Effector memory CD4-positive, alpha-beta T cell (primary cell): ENCODE measurements at places on chromosomes 4 and X.

- DNase-seq: no peak
Measured at GRCh38 chr4:20787940-20788665, 87.8 kb downstream of the PACRGL start.

- no peak for DNase-seq
Measured at GRCh38 chr4:102031406-102031805, 240.9 kb downstream of the BANK1 start.

- DNase-seq: no peak
Measured at GRCh38 chrX:47244676-47245075, 11.9 kb downstream of the USP11 start.

GRCh38 chr4:76090241-76090691, 15.8 kb downstream of the ART3 start:
- no peak for DNase-seq

DNA sequence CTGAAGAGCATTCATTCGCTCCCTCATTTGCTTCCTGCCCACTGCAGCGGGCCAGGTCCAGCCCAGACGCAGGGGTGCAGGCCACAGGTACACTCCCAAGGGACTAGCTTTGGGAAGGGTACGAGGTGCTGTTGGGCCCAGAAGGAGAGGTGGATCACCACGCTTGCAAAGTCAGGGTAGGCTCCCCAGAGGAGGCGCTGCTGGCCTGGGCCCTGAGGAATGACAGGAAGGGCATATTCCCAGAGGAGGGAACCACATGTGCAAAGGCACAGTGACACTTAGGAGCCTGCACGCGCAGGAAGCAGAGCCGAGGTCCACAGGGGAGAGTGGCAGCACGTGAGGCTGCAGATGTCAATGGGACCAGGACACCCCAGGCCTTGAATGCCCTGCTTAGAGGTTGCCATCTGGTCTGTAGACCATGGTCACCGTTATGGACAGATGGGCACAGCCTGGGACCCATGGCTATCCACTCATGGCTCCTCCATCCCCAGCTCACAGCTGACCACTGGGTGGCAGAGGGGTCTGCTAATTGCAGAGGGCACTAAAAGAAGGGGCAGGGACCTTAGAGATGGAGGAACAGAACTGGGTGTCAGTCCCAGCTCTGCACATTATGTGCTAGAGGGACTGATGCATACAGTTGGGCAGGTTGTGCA, 7.9 kb downstream of the HTRA3 start:
- no peak for DNase-seq

DNA sequence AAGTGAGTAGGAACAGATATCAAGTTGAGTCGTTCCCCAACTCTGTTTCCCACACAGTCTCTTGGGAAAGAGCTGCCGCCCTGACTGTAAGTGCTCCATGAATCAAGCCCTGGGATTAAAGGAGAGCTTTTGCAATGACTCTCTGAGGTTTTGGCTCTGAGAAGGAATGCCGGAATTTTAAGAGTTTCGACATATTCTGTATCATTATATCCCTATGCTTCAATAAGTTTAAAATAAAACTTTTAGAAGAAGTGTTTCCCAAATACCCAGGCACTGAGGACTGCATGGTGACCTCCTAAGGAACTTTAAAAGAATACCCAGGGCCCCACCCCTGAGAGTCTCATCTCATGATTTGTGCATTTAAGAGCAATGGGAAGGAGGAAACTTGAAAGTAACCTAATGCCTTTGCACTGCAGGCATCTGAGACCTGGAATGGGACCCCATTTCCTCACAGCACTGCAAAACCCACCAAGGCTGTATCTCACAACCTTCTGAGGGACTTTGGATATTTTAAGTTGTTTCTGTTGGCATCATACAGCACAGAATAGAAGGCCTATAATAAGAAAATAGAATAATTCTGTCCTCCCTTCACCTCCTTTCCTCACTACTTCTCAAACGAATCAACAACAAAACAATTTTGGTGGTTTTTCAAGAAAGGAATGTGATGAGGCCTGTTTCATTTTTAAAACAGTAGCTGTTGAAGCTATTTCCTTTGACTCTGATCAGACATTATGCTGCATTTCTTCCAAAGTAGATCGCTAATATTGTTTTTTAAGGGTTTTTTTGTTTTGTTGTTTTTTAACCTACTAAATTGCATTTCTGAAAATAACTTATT, 121.2 kb downstream of the GASK1B start:
- DNase-seq: no peak

GRCh38 chrX:5425119-5425518, 803.5 kb downstream of the NLGN4X start:
- DNase-seq: no peak

DNA sequence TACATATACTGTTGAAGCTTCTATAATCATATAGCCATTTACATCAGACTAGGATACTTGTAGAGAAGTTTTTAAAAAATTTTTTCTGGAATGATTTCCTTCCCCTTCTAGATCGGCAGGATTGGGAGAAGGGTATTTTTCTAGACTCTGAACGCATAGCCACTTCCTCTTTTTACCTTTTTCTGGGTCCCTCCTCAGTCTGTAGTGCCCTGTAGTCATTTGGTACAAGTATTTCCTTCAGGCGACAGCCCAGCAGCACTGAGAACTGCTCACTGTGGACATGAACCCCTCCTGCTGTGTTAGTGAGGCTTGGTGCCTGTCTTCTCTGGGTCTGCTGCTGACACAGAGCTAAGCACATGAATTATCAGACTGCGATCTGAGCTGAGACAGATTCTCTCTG, 255.4 kb downstream of the ARHGAP10 start:
- DNase-seq: no peak

GRCh38 chr4:2934077-2934812, 29.0 kb downstream of the NOP14 start:
- peak; percentile 33 for DNase-seq

GRCh38 chr4:23234716-23235115, 542.0 kb downstream of the GBA3 start:
- DNase-seq: no peak

GRCh38 chrX:49071877-49072711, 1.7 kb downstream of the PRAF2 start:
- no peak for DNase-seq

DNA sequence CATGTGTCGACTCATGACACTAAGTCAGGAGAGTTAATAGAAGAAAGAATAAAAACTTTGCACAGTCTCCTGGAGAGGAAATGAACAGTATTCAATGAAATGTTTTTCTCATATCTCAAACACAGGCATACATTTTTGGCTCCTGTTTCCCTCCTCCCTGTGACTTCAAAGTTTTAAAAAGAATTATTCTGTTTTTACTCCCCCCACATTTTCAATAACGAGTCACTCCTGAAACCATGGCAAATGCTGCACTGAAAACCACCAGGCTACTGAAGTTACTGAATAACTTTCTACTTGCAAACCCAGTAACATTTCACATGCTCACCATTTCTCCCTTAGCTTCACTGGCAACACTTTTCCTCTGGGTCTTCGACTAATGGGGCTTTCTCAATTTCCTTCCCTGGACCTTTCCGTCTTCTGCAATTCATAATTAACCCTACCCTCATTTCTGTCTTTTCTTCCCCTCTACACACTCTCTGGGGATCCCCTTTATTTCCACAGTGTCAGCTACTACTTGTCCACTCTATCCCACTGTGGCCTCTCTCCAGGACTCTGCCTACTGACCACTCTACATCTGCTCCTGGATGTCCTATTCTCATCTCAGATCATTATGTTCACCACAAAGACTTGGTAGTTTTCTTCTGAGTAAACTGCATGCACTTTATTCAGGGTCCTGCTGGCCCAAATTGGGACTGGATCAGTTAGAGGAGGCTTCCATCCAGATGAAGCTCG, 225.8 kb upstream of the ETNPPL start:
- DNase-seq: no peak

DNA sequence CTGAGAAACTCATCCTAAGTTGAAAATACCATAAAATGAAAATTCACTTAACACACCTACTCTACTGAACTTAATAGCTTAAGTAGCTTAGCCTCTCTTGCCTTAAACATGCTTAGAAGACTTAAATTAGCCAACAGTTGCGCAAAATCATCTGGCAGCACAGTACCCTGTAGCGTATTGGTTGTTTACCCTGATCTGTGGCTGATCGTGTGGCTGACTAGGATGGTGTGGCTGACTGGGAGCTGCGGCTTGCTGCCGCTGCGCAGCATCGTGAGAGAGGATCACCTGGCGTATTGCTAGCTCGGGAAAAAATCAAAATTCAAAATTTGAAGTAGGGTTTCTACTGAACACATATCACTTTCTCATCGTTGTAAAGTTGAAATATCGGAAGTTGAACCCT, 6.3 kb downstream of the RUFY3 start:
- no peak for DNase-seq

DNA sequence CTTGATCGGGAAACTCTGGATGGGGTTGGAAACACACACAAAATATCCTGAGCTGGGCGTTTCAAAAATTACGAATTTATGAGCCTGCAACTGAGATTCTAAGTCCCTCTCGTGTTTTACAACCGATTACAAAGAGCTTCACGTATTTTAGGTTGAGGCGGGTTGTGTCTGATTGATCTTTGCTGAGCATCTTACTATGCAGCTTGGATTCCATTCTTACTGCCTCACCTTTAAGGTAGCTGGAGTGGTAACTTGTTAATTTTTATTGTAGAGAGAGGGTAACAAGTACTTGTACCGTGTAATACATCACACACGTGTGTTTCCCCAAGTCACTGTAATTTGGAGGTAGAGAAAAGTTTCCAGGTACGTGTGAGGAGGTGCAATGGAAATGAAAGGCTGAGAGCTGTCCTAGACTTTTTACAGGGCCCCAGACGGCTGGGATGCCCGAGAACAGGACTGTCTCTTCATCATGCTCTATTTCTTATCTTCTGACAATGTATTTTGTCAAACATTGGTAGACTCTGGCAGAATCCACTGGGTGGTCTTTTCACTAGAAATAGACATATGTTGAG, 97.8 kb upstream of the TENM3 start:
- no peak for DNase-seq

DNA sequence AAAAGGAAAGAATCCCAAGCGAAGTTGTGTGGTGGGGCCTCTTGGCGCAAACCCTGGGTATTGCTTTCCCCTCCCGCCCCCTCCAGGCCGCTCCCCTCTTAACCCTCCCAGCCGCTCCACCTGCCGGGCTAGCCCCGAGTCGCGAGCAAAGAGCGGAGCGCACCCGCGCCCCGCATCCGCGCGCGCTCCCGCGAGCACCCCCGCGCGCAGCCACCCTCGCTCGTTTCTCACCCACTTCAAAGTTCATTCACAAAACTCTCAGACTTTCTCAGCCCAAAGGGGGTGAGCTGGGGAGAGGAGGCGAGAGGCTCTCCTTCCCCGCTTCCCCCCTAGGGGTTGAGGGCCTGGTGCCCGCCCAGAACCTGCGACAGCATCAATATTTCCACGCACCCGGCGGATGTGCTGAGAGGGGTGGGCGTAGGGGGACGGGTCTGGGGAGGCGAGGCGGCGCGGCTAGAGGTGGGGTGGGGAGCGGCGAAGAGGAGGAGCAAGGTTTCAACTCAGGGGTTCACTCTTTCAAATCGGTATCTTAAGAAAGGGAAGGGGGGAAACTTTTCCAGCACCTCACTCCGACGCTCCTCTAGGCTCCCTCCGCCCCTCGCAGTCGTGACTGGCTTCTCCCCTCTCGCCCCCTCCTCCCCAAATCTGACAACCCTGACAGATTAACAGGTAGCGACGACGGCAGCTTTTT, 1.8 kb downstream of the MAML3 start:
- DNase-seq: peak; percentile 57

- no peak for DNase-seq
Measured at GRCh38 chrX:78946178-78946931, 1.2 kb downstream of the P2RY10 start.

- no peak for DNase-seq
Measured at GRCh38 chrX:152913910-152914309, 16.0 kb downstream of the ZNF185 start.

- DNase-seq: no peak
Measured at GRCh38 chrX:139194571-139195280, 335.8 kb upstream of the F9 start.

DNA sequence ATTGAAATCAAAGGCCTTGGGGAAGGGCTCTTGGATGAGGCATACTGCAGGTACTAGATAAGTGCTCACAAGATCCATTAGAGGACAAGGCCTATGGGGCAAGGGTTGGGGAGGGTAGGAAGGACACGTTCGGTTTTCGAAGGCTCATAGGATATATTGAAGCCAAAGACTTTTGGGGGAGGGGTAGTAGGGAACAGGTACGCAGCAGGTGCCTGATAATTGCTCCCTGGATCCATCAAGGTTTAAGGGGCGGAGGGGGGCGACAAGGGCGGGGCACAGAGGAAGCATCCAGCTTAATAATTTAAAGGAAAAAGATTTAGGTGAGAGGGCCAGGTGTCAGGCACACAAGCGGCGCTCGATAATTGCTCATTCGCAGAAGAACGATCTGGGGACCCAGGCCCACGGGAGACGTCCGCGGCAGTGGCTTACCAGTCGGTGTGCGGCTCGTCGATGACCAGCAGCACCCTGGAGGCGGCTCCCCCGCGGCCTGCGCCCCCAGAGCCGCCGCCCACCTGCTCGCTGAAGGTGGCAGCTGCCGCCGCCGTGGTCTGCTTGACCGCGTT, 653 bp downstream of the SYN1 start:
- no peak for DNase-seq

GRCh38 chr4:158131027-158131426, 41.8 kb downstream of the GASK1B start:
- DNase-seq: no peak

DNA sequence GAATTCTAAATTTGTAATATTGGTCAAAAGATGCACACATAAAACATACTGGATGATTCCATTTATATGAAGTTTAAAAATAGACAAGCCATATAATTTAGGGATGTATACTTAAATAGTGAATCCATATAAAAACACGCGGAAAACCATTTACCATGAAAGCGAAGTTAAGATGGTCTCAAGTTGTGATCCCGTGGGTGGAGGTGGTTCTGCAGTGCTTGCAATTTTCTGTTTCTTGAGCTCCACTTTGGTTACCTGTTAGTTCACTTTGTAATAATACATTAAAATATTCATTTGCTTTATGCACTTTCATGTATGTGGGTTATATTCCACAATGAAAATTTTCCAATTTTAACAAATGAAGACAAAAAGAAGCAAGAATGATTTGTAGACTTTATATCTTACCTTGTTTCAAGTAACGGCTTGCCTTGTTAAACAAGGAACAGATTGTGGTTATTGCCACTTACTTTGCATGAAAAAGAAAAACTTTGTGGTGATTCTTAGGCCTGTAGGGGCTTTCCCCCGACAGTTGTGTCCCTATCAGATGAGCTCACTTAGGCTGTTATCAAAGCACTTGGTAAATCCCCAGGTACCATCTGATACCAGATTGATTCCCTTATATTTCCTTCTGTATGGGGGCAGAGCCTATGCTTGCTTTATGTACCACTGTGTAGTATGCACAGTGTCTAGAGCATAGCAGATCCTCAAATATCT, 12.2 kb downstream of the UCP1 start:
- no peak for DNase-seq

- no peak for DNase-seq
Measured at GRCh38 chrX:39840581-39841093, 257.1 kb downstream of the BCOR start.

DNA sequence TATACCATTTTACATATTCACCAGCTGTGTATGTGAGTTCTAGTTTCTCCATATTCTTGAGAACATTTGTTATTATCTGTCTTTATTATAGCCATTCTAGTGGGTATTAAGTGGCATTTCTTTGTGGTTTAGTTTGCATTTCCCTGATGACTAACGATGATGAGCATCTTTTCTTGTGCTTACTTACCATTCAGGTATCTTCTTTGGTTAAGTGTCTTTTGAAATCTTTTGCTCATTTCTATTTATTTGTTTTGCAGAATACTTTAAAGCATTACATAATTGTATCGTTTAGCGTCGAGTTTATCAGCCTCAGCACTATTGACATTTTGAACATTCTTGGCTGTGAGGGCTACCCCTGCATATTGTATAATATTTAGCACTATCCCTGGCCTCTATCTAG, 85.4 kb downstream of the FRMPD4 start:
- no peak for DNase-seq
